ENCODE measurements at places on chromosomes 3 and 15.
A peak's percentile ranks its signal among the peaks of the same experiment; 100 is the strongest.

GRCh38 chr3:156551746-156552145, 3.2 kb downstream of the SSR3 start:
- DNase-seq = peak; percentile 68

GRCh38 chr3:33184863-33185262, 33.7 kb downstream of the SUSD5 start:
- DNase-seq = no peak

DNA sequence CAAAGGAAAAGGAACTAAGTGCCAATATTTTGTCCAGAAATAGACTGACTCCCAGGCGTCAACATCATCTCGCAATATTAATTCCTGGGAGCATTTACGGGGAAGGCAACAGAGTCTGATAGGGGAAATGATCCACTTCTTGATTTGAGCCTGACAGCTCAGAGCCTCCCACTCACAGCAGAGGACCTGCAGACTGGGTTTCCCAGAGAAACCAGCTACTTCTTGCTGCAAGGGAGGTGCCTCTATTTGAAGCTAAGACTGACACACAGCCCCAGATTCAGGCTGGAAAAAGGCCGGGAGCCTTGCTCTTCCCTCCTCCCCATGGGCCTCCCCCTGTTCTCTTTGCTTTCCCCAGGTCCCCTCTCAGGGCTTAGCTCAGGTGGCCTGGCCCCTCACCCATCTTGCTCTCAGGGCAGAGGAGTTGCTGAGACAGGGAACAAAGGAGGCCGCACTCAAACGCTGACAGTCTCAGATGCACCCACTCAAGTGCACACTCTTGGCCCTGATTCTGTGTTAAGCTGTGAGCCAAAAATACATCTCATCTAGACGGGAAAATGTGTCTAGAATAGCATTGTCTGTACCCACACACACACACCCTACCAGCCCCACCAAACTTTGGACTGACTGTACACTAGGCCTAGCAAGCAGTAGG, 49.8 kb upstream of the DCLK3 start:
- DNase-seq = no peak

DNA sequence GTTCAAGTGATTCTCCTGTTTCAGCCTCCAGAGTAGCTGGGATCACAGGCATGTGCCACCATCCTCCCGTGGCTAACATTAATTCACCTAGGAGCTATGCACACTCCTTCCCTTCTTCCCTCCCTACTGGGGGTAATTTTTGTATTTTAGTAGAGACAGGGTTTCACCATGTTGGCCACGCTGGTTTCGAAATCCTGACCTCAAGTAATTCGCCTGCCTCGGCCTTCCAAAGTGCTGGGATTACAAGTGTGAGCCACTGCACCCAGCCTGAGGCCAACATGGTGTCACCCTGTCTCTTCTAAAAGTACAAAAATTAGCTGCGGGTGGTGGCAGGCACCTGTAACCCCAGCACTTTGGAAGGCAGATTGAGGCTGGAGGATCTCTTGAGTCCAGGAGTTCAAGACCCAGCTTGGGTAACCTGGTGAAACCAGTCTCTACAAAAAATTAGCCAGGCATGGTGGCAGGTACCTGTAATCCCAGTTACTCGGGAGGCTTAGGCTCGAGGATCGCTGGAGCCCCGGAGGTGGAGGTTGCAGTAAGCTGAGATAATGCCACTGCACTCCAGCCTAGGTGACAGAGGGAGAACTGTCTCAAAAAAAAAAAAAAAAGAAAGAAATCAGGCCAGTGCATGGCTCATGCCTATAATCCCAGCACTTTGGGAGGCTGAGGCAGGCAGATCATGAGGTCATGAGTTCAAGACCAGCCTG, 6.1 kb downstream of the RNU5B-1 start:
- no peak for DNase-seq

GRCh38 chr15:40272485-40273056, 10.3 kb downstream of the ANKRD63 start:
- no peak for DNase-seq

GRCh38 chr3:124883766-124884473, 3.2 kb downstream of the ITGB5 start:
- no peak for DNase-seq

- no peak for DNase-seq
These were observed 580.1 kb downstream of the ROBO2 start for GRCh38 chr3:77620009-77620408.

GRCh38 chr3:149860881-149861280, 47.9 kb downstream of the RNF13 start:
- DNase-seq = no peak

- DNase-seq = peak; percentile 56
These were observed 176.0 kb upstream of the BCHE start for GRCh38 chr3:166013073-166013679.

DNA sequence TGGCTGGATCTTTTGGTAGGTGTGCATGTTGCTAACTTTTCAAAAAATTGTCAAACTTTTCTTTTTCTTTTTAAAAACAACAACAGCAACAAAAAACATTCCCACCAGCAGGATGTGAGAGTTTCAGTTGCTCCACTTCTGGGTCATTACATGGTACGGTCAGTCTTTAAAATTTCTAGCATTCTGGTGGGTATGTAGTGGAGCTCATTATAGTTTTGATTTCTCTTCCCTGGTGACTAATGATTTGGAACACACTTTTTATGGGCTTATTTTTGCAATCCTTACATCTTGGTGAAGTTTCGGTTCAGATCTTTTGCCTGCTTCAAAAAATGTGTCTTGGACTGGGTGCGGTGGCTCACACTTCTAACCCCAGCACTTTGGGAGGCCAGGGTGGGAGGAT, 19.3 kb downstream of the ATP1B3 start:
- no peak for DNase-seq

DNA sequence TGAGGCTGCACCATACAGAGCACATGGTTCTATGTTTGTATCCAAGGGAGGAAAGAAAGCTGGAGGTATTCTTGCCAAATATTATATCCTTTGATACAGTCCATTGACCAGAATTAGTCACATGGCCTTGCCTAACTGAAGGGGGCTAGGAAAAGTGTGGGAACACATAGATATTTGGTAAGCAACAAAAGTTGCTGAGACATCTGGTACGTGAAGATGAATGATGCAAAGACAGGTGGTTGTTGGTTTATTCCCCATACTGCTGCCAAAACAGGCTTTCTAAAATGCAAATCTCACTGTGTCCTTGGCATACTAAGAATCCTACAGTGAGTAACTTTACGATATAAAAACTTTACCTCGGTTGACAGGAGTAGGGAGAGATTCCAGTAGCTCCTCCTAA, 162.2 kb downstream of the VGLL3 start:
- DNase-seq = no peak

DNA sequence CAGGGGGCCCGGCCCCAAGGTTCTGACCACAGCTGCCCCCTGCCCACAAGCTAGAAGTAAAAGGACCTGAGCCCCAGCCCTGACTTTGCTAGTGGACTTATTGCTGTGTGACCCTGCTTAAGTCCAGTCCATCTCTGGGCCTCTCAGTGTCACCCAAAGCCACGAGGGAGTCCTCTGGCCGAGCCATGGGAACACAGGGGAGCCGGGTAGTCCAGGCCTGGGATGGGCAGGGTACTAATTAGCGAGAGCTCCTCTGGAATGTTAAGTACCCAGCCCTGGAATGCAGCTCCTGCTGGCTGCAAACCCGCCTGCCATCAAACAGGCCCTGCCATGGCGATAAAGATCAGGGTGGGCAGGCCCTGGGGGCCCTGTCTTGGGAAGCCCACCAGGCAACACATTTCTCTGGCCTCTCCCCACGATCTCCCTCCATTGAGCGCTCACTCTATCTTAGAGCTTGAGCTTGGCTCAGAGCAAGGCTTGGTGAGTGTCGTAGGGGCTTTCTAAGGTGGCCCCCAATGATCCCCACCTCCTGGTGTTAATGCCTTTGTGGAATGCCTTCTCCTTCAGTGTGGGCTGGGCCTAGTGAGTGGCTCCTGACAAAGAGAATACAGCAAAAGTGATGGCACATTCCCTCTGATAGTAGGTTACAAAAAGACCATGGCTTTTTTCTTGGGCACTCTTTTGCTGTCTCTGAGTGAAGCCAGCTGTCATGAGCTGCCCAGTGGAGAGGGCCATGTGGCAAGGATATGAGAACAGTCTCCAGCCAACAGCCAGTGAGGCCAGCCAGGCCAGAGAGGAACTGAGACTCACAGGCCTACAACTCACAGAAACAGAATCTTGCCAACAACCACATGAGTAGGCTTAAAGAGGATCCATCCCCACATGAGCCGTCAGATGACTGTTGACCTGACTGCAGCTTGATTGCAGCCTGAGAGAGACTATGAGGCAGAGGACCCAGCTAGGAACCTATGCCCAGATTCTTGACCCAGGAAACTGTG, 133.1 kb downstream of the SMAD6 start:
- no peak for DNase-seq

DNA sequence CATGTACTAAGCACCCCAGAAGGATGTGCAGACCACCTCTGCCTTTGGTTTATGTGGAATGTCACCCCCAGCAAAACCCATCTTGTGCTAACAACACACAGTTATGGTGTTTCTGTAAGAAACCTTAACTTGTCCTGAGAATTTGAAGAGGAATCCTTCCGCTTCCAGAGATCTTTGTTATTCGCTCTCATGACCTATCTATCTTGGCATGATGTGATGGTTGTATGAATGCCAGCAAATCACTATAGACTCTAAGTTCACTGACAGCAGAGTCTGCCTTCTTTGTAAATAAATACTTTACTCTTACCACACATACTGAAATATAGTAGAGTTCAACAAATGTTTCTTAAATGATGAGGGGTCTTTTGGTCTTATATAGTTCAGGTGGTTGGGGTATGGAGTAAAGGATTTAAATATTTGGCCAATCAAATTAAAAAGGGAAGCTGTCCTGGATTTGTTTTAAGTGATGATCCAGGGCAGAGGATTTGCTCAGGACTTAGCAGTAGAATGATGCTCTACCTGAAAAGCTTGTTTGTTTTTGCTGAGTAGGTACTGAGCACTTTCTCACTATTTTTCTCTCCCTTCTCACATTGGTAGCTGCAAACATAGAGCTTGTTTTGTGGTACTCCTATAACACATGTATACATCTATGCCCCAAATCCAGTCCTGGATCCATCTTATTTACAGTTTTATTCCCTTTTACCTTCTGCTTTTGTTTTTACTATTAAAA, 27.9 kb upstream of the RTP1 start:
- no peak for DNase-seq

Data from ACHN (cell line).